ENCODE measurements at places on chromosomes 4 and X. TPM values are rescaled to one million over a fixed set of nuclear protein-coding genes. Genes with fewer than 3 reads are reported as not detected.

DNA sequence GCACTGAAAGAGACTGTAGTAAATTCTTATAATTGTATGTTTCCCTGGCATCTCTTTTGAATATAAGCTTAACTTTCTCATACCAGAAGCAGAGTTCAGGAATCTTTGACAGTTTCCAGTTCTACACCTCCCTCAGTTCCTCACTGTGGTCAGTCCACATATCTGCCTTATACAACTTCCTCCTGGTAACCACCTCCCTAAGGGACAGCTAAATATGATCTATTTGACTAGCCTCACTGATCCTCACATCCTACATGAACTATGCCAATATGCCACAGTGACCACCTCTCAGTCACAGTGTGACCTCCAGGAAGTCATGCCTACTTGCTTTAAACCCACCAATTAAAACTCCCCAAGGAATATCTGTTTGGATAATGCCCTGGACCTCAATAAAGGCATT is 51.6 kb upstream of the HDAC8 start:
- peaks cover 6% of the 10 kb centered on the region for H3K36me3 ChIP-seq
- no peak overlapping the region for H3K4me3 ChIP-seq
- no peaks in the 10 kb centered on the region for H3K4me1 ChIP-seq
- H3K27me3 ChIP-seq, result no peaks in the 10 kb centered on the region
- no peak for DNase-seq
- no peak overlapping the region for H3K27ac ChIP-seq

- H3K27ac ChIP-seq, result no peak overlapping the region
- no peak for DNase-seq
- no peaks in the 10 kb centered on the region for H3K27me3 ChIP-seq
- H3K36me3 ChIP-seq, result no peaks in the 10 kb centered on the region
- no peaks in the 10 kb centered on the region for H3K4me1 ChIP-seq
Observed at GRCh38 chr4:24611575-24611974, 27.2 kb upstream of the DHX15 start.

DNA sequence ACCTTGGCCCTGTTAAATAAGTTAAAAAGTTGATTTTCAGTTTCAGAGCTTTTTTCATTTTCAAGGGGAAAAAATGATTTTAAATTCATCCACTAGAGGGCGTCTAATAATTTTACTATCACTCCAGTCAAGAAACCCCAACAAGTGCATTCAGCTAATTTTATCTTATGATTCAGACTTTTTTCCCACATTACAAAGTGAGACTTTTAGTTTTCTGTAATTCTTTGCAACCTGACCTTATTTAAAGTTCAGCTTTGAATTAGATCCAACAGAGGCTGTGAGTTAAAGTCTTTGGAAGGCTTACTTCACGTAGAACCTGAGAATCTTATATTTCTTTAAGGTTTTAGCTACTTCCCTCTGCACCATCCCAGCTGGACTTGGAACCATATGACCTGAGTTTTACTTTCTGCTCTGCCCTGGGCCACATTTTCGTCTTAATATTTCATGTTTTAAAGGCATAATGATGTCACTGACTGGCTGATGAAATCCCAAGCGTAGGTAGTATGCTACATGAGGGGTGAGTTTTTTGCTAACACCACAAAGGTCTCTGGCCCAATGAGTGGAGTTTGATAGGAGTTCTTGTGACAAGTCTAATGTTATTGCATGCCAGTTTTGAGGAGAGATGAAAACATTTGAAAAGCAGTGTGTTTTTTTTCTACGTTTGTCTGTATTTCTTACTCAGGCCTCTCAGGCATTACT is 7.2 kb downstream of the GNRHR start:
- H3K4me1 ChIP-seq, result no peaks in the 10 kb centered on the region
- H3K27me3 ChIP-seq, result no peaks in the 10 kb centered on the region
- H3K4me3 ChIP-seq, result no peak overlapping the region

DNA sequence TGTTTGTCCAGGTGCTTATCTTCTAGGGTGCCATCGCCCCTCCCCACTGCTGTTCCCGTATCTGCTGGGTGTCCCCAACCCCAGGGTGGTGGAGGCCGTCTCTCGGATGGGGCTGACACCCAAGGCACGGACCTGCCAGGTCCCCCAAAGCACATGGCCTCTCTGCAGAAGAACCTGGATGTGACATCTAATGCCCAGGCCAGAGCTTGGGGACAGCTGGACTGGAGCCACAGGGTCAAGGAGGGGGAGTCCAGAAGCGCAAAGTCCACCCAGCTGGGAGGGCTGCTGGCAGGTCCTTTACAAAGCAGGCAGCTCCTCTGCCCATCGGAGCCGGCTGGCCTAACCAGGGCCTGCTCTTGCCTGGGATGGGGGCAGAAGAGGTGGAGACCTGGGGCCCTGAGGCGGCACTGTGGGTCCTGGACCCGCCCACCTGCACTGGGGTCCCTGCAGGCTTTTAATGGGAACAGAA is 751 bp upstream of the DOK7 start:
- peak overlapping the region; percentile 45 for H3K4me3 ChIP-seq
- H3K4me1 ChIP-seq, result no peaks in the 10 kb centered on the region
- H3K36me3 ChIP-seq, result no peaks in the 10 kb centered on the region
- H3K27ac ChIP-seq, result no peak overlapping the region
- no peak for DNase-seq

GRCh38 chr4:65561164-65561563 is 109.1 kb downstream of the EPHA5 start:
- H3K4me3 ChIP-seq, result no peak overlapping the region
- H3K27ac ChIP-seq, result no peak overlapping the region
- no peaks in the 10 kb centered on the region for H3K36me3 ChIP-seq
- H3K4me1 ChIP-seq, result no peaks in the 10 kb centered on the region
- DNase-seq, result no peak
- H3K27me3 ChIP-seq, result peaks cover 8% of the 10 kb centered on the region

DNA sequence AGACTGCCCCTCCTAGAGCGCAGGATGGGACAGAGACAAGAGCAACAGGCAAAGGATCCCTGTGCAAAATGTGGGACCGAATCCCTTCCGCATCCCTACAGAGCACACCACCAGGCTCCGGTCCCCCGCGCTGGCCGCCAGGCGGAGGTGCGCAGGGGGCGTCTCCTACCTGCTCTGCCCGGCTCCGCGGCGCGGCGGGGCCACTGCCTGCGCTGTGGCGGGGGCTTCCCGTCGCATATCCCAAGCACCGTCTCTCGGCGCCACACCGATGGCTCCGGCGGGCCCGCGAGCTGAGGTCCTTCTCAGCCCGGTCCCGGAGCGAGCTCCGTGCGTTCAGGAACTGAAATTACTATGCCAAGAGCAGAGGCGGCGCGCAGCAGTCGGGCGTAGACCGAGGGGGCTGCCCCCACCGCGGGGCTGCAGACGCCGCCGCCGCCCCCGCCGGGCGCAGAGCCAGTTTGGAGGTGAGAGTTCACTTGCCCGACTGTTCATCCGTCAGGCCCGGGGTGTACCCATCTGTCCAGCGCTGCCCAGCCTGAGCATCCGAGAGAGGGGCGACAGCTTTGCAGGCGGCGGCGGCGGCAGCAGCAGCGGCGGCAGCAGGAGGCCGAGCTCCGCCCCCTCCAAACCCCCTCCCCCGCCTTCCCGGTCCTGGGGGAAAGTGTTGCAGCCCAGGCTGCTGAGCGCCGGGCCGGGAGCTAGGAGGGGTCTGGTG is at the start of gene GPRIN3:
TSS of gene GPRIN3 (minus strand) at position 355 of the 715 bp plus-strand sequence. CDS start 57,690 bp downstream, outside the sequence.
- no peak within 1 kb of the TSS for H3K27ac ChIP-seq
- H3K27me3 ChIP-seq, result peaks cover 29% of the 10 kb centered on the region
- peaks cover 7% of the 10 kb centered on the region for H3K4me1 ChIP-seq
- peak within 1 kb of the TSS; percentile 80 for H3K4me3 ChIP-seq

XG gene
- 0.55 TPM for total RNA-seq

GRCh38 chr4:112277220-112277619 is 8.5 kb downstream of the TIFA start:
- no peak overlapping the region for H3K4me3 ChIP-seq
- H3K27ac ChIP-seq, result peak overlapping the region; percentile 65
- peaks cover 13% of the 10 kb centered on the region for H3K4me1 ChIP-seq

TMEM150C gene
- total RNA-seq, result 7.8 TPM

DNA sequence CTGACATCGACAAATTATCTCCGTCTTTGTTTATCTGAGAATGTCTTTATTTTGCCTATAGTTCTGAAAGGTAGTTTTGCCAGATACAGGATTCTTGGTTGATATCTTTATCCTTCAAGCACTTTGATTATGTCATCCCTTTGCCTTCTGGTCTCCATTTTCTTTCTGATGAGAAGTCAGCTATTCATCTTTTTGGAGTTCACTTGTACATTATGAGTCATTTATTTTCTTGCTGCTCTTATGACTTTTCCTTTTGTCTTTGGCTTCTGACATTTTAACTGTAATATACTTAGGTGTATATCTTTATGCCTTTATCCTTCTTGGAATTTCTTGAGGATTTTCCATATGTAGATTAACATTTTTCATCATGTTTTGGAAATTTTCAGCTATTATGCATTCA is 51.4 kb downstream of the SHROOM4 start:
- DNase-seq, result no peak
- H3K27ac ChIP-seq, result no peak overlapping the region
- no peaks in the 10 kb centered on the region for H3K27me3 ChIP-seq
- no peaks in the 10 kb centered on the region for H3K36me3 ChIP-seq

DNA sequence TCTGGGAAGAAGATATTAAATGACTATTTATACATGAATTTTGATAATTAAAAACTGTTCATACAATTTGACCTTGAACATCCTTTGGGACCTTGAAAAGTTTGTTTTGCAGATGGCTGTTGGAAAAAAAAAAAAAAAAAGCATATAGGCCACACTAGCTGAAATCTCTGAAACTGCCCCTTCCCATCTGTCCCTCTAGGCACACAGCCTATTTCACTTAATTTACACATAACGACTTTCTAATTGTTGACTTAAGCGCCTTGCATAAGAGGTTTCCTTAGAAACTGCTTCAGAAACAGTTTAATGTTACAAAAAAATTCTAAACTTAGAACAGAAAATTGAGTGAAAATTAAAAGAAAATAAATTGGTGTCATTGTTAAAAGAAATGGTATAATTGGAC is 131.0 kb downstream of the COX18 start:
- no peaks in the 10 kb centered on the region for H3K27me3 ChIP-seq
- no peak overlapping the region for H3K27ac ChIP-seq
- no peaks in the 10 kb centered on the region for H3K36me3 ChIP-seq
- no peak for DNase-seq

- H3K4me1 ChIP-seq, result peaks cover 5% of the 10 kb centered on the region
- H3K4me3 ChIP-seq, result no peak overlapping the region
- peaks cover 4% of the 10 kb centered on the region for H3K36me3 ChIP-seq
Observed at GRCh38 chr4:169399976-169400767, 129.4 kb upstream of the SH3RF1 start.

GRCh38 chr4:152045807-152046571 is 285.2 kb upstream of the GATB start:
- H3K36me3 ChIP-seq, result peaks cover 8% of the 10 kb centered on the region
- peak overlapping the region; percentile 67 for H3K4me3 ChIP-seq
- H3K27me3 ChIP-seq, result peaks cover 24% of the 10 kb centered on the region
- H3K27ac ChIP-seq, result peak overlapping the region; percentile 66

MTTP gene
- total RNA-seq, result 54.4 TPM

TMEM47 gene
- total RNA-seq, result 23.6 TPM

DNA sequence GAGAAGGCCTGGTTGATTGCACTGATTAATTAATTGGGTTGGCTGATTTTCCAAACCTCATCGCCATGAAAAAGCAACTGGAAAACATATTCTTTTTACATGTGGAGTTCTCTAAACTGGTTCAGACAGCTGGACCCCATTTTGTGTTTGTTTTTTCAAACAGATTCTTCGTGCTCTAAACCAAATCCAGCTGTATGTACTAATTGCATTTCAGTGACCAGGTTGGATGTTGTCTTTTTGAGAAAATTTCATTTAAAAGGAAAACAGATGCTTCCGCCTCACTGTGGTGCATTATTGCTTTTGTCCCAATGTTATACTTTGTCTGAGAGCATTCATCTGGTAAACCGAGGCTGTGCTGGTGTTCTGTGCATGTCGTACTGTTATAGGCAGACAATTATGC is 67.8 kb upstream of the LNX1 start:
- peaks cover 4% of the 10 kb centered on the region for H3K27me3 ChIP-seq
- no peak overlapping the region for H3K27ac ChIP-seq
- peaks cover 21% of the 10 kb centered on the region for H3K4me1 ChIP-seq
- no peak for DNase-seq
- H3K36me3 ChIP-seq, result no peaks in the 10 kb centered on the region

DUX4 gene
- total RNA-seq, result not detected

- H3K4me3 ChIP-seq, result peak overlapping the region; percentile 93
- H3K27ac ChIP-seq, result no peak overlapping the region
- H3K36me3 ChIP-seq, result no peaks in the 10 kb centered on the region
- no peak for DNase-seq
- H3K4me1 ChIP-seq, result peaks cover 57% of the 10 kb centered on the region
- H3K27me3 ChIP-seq, result peaks cover 7% of the 10 kb centered on the region
Observed at GRCh38 chr4:104489731-104490095, 5.0 kb downstream of the CXXC4 start.

IL15 gene
- 0.77 TPM for total RNA-seq

DNA sequence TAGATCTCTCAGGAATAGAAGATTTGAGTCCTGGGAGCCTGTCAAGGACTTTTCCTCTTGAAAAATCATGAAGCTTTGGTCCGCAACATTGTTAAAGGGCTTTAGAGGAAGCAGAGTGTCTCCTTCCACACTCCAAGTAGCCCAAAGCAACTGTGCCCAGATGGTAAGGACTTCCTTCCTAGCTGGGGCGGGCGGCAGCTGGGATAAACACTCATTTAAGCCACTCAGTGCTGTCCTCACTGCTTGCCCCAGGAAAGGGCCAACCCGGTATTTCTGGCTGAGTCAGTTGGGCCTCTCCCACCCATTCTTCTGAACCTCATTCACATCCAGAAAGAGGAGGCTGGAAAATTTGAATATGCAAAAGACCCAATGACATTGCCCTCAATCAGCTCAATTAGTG is 144.3 kb downstream of the CHIC2 start:
- H3K4me3 ChIP-seq, result no peak overlapping the region
- H3K27me3 ChIP-seq, result peaks cover 12% of the 10 kb centered on the region
- DNase-seq, result no peak
- H3K4me1 ChIP-seq, result peaks cover 6% of the 10 kb centered on the region
- H3K27ac ChIP-seq, result no peak overlapping the region
- no peaks in the 10 kb centered on the region for H3K36me3 ChIP-seq

DNA sequence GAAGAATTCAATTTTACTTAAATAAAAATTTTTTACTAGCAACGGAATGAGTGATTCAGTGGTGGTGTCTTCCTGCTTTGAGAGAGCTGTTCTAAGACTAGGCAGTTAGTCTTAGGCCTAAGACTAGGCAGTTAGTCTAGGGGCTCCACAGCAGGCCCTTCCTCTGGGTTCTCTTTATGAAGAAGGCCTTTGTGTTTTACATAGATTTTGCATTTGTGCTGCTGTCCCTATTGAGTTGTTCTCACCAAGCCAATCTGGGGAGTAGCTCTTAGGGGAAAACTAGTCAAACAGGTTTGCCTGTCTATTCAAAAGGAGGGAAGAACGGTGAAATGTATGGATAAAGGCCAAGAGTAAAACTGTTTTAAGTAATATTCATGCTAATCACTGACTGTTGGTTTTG is 7.6 kb downstream of the UGT8 start:
- no peaks in the 10 kb centered on the region for H3K27me3 ChIP-seq
- DNase-seq, result no peak
- no peaks in the 10 kb centered on the region for H3K4me1 ChIP-seq

DNA sequence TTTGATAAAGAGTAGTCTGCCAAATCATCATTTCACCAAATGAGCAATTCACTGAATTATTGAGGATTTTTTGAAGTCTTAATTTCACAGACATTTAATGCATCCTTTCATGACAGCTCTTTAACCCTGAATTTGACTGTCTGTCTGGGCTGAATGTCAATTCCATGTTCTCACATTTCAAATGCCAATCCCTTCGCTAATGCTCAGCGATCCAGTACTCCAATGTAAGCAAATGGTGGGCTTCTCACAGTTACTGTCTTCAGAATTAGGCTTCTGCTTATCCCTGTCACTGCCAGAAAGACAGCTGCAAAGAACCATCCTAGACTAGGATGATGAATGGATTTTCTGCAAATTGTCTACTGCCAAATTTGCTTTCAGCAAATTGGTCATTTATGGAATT is 36.2 kb upstream of the USP38 start:
- no peak for DNase-seq
- no peak overlapping the region for H3K27ac ChIP-seq
- no peaks in the 10 kb centered on the region for H3K27me3 ChIP-seq

IL1RAPL1 gene
- total RNA-seq, result 2.6 TPM

Data from type B pancreatic cell (in vitro differentiated cells).